Activated CD4-positive, alpha-beta memory T cell treated with anti-CD3 and anti-CD28 coated beads, Interleukin-2, amount 10 ng/mL, durations not matched to agents 7 days and 5 days (primary cell): ENCODE measurements at places on chromosomes 16 and 17.

DNA sequence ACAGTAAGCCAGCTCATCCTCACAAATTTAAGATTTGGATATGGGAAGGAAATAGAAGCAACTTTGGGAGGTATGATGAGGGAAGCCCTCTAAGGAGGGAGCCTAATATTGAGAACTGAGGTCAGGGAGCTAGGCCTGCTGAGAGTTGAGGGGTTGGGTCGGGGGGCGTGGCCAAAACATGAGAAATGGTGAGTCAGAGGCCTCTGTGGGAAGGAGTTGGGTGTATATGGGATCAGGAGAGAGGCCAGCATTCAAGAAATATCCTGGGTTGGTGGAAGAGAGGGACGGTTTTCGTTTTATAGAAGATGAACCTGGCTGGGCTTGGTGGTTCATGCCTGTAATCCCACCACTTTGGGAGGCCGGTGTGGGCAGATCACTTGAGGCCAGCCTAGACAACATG, 48.4 kb downstream of the CLEC16A start:
- peak; percentile 58 for DNase-seq

- DNase-seq = no peak
Observed at GRCh38 chr16:78443542-78444364, 344.3 kb downstream of the WWOX start.

DNA sequence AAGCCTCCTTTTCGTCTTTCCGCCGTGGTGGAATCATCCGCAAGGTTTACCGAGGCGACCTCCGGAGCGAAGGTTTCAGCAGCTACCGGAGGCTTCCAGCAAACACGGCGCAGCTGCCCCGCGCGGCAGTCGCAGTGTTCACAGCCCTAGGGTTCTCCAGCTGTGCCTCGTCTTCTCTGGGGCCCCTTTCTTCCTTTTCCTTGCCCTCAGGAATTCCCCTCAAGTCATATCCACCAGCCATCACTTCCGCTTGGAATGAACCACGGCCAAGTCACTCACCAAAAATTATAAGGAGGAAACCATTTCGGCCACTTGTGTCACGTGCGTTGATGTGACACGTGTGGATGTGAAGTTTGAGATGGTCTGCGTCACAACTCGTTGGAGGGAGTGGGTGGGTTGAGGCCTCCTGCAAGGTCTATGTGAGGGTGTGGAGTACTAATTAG, 636 bp upstream of the ERN1 start:
- DNase-seq = peak; percentile 63

GRCh38 chr16:30527635-30528178, 1.3 kb upstream of the ZNF768 start:
- no peak for DNase-seq

DNA sequence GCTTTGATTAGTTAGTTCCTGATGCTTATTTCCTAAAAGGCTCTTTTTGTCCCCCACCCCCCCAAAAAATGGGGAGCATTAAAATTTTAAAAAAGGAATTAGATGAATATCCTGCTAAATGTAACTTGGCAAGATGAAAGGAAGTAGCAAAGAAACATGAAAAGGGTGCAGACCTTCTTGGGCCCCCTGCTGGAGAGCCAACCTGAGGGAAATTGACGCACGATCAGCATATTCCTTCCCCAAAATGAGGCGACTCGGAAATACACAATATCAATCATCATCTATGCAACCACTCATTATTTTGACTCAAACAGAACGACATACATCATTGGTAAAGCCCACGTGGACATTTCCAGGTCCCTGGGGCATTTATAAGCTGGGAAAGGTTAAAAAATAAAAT, 59.7 kb downstream of the GRIN2A start:
- no peak for DNase-seq

- DNase-seq = no peak
Observed at GRCh38 chr17:64658931-64659330, 3.2 kb downstream of the SMURF2 start.
